ENCODE measurements at places on chromosomes 11 and 22. TPM values are rescaled to one million over a fixed set of nuclear protein-coding genes. Genes with fewer than 3 reads are reported as not detected.

Gene UBQLN3
- total RNA-seq: not detected

Gene OR51I1
- total RNA-seq: not detected

Gene CNTF
- not detected for total RNA-seq

Gene KCNA4
- total RNA-seq: not detected

Gene OR10D3
- not detected for total RNA-seq

Gene C11orf91
- not detected for total RNA-seq

Gene OR51B4
- not detected for total RNA-seq

Gene PTGDR2
- total RNA-seq: not detected

Gene CEND1
- 0.89 TPM for total RNA-seq

Gene MMP8
- not detected for total RNA-seq

Gene DMC1
- total RNA-seq: 3.2 TPM

Gene PVALB
- total RNA-seq: not detected

Gene DNAJB13
- total RNA-seq: not detected

Gene VSIG2
- not detected for total RNA-seq

Gene OR5P2
- not detected for total RNA-seq

Gene TH
- total RNA-seq: not detected

Gene C11orf52
- not detected for total RNA-seq

Gene IL17REL
- not detected for total RNA-seq

Gene CD3E
- total RNA-seq: not detected

Gene FAM180B
- total RNA-seq: not detected

Gene BUD13
- 13.8 TPM for total RNA-seq

Gene KDELR3
- 219 TPM for total RNA-seq

Gene NRXN2
- total RNA-seq: not detected

Gene OR2AG1
- total RNA-seq: not detected

Gene ZNF214
- total RNA-seq: 2.3 TPM

Gene RIBC2
- 1.2 TPM for total RNA-seq

Gene RFPL2
- not detected for total RNA-seq

Gene KCNK4
- not detected for total RNA-seq

Gene MS4A2
- not detected for total RNA-seq

Gene KRTAP5-10
- not detected for total RNA-seq

Gene MAJIN
- not detected for total RNA-seq

Gene APLNR
- not detected for total RNA-seq

Gene RAB3IL1
- 2.3 TPM for total RNA-seq

Gene EIF1AD
- total RNA-seq: 26.8 TPM

Gene ST14
- not detected for total RNA-seq

Gene TMPRSS13
- not detected for total RNA-seq

Gene FOLH1
- total RNA-seq: not detected

Gene P4HA3
- total RNA-seq: 8.4 TPM

Gene PNPLA5
- not detected for total RNA-seq

Gene ANO1
- not detected for total RNA-seq

Gene SESN3
- total RNA-seq: 1.9 TPM

Gene MICAL2
- total RNA-seq: 162 TPM

Gene OR56A1
- total RNA-seq: not detected

Gene GAL3ST3
- total RNA-seq: not detected

Gene DNAJB7
- total RNA-seq: not detected
